ENCODE measurements at places on chromosomes 11 and 22.
A peak's percentile ranks its signal among the peaks of the same experiment; 100 is the strongest.

DNA sequence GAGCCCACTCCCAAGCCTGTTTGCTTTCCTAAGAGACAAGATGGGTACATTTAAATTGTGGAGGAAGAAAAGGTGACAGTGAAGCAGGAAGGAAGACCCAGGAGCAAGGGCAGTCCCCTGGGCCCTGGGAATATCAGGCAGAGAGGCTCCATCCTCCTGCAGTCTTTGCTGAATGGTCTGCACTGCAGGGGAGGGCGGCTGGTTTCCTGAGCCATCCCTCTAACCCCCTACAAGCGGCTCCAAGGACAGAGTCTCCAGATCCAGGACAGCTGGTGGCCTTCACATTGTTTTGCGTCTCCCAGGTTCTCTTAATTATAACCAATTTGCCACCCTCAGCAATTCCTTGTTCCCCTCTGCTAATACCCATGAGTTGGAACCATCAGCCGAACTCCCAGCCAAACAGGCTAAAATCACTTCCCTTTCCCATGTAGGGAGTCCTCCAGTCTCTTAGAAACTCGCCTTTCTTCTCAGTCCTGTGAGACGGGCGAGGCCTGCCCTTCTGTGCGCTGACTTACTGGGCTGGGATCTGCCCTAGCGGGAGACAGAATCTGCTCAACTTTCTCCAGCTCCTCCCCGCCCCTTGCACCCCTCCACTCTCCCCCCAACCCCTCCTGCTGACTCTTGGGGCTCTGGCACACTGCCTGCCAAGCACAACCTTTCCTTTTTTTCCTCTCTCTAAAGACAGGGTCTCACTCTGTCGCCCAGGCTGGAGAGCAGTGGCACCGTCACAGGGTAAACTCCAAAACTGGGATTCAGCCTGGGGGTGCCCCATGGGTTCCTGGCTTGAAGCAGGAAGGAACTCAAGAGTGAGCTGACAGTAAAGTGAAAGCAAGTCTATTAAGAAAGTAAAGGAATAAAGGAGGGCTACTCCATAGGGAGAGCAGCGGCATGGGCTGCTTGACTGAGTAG lies 53.4 kb upstream of the EMID1 start:
- DNase-seq: no peak

GRCh38 chr22:33109514-33110430 lies 51.6 kb upstream of the SYN3 start:
- DNase-seq: no peak

- DNase-seq: no peak
Measured at GRCh38 chr11:59417023-59417422, 9.2 kb downstream of the OR5A2 start.

- no peak for DNase-seq
Measured at GRCh38 chr11:59222464-59223060, 9.8 kb upstream of the MPEG1 start.

DNA sequence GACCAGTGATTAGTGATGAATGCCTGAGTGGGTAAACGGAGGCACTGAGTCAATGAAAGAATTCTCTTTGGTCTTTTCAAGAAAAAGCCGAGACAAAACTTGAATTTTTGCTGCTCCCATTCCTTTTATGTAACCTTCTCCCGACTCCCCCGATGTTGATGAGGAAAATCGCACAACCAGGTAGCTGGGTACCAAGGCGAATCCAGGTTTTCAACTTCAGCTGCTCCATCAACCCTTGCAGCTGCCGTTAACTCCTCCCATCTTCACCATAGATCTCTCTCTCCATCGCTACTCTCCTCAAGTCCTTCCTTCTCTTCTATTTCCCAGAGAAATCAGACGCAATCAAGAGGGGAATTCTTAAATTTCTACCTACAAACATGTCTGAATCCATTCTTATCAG lies 611 bp upstream of the USP2 start:
- DNase-seq: no peak

DNA sequence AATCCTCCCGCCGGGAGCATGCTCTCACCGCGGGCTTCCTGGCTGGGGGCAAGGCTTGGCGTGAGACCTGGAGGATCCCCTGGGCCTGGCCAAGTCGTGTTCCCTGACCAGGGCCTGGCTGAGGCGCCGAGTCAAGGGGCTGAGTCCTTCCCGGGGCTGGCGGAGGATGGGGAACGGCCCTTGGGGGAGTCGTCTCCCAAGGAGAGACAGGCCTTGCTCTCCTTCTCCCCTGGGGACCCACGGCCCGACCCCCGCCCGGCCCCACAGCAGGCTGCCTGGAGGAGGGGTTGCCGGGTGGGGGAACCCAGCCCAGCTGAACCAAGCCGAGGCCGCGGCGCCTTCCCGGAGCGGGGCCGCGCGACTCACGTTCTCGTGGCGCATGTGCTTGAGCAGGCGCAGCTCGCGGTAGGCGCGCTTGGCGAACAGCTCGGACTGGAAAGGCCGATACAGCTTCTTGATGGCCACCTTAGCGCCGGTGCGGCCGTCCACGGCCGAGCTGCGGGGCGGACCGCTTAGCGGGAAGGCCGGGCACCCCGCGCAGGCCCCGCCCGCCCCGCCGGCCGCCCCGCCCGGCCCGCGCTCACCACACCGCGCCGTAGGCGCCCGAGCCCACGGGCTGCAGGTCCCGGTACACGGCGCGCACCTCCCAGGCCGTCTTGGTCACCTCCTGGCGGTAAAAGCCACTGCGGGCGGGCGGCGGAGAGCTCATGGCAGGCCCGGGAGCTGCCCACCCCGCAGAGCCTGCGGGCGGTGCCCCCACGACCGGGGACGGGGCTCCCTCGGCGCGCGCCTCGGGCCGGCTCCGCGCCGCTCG lies 475 bp downstream of the MAPK12 start:
- peak; percentile 71 for DNase-seq

GRCh38 chr22:25051983-25052710 lies 99.6 kb downstream of the KIAA1671 start:
- no peak for DNase-seq

- no peak for DNase-seq
Measured at GRCh38 chr11:125535585-125535984, 33.7 kb upstream of the EI24 start.

- DNase-seq: no peak
Measured at GRCh38 chr11:45919806-45920530, 2.3 kb upstream of the PEX16 start.

Measured in fibroblast of pulmonary artery (primary cell).